Glutamatergic neuron (in vitro differentiated cells): ENCODE measurements at places on chromosomes 6 and 20. TPM values are rescaled to one million over a fixed set of nuclear protein-coding genes. Genes with fewer than 3 reads are reported as not detected.

- no peaks in the 10 kb centered on the region for H3K27me3 ChIP-seq
- no peak for DNase-seq
- H3K27ac ChIP-seq = no peak overlapping the region
- H3K4me1 ChIP-seq = no peaks in the 10 kb centered on the region
Measured at GRCh38 chr6:145863988-145864616, 49.5 kb upstream of the FBXO30 start.

FAM217B gene
- 14.8 TPM for total RNA-seq

DNA sequence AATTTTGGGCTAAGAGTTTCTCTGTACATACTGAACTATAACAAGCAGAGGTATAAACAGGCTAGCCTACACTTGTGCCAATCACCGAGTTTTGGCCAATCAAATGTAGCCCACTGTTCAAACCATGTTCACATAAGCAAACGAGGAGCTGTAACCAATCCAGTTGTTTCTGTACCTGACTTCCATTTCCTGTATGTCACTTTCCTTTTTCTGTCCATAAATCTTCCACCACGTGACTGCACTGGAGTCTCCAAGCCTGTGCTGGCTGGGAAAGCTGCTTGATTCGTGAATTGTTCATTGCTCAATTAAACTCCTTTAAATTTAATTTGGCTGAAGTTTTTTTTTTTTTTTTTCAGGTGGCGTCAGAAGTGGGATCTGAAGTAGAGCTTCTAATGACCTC is 332.9 kb downstream of the RNF144B start:
- no peaks in the 10 kb centered on the region for H3K4me1 ChIP-seq
- H3K36me3 ChIP-seq = no peaks in the 10 kb centered on the region
- no peaks in the 10 kb centered on the region for H3K27me3 ChIP-seq
- no peak for DNase-seq
- no peak overlapping the region for H3K4me3 ChIP-seq

- H3K36me3 ChIP-seq = no peaks in the 10 kb centered on the region
- no peak for DNase-seq
- H3K27me3 ChIP-seq = no peaks in the 10 kb centered on the region
- H3K4me3 ChIP-seq = no peak overlapping the region
Measured at GRCh38 chr6:123925842-123926399, 122.3 kb downstream of the NKAIN2 start.

- H3K4me1 ChIP-seq = no peaks in the 10 kb centered on the region
- H3K27ac ChIP-seq = no peak overlapping the region
- H3K27me3 ChIP-seq = peaks cover 4% of the 10 kb centered on the region
- peaks cover 16% of the 10 kb centered on the region for H3K36me3 ChIP-seq
- DNase-seq = no peak
- no peak overlapping the region for H3K4me3 ChIP-seq
Measured at GRCh38 chr20:23926944-23927872, 47.7 kb upstream of the CST5 start.

GRCh38 chr20:17376031-17376430 is 149.2 kb downstream of the PCSK2 start:
- peaks cover 23% of the 10 kb centered on the region for H3K4me1 ChIP-seq
- H3K36me3 ChIP-seq = no peaks in the 10 kb centered on the region
- H3K4me3 ChIP-seq = no peak overlapping the region
- H3K27ac ChIP-seq = no peak overlapping the region

ZBP1 gene
- total RNA-seq = not detected

- no peaks in the 10 kb centered on the region for H3K4me1 ChIP-seq
- H3K27me3 ChIP-seq = no peaks in the 10 kb centered on the region
- DNase-seq = no peak
- no peak overlapping the region for H3K4me3 ChIP-seq
Measured at GRCh38 chr6:20153194-20153593, 59.1 kb downstream of the MBOAT1 start.
